Omental fat pad (tissue), 4 donors: ENCODE measurements at places on chromosomes 3 and 15. TPM values are rescaled to one million over a fixed set of nuclear protein-coding genes. Genes with fewer than 3 reads are reported as not detected.

Gene NISCH
- total RNA-seq, result 69.9 TPM

DNA sequence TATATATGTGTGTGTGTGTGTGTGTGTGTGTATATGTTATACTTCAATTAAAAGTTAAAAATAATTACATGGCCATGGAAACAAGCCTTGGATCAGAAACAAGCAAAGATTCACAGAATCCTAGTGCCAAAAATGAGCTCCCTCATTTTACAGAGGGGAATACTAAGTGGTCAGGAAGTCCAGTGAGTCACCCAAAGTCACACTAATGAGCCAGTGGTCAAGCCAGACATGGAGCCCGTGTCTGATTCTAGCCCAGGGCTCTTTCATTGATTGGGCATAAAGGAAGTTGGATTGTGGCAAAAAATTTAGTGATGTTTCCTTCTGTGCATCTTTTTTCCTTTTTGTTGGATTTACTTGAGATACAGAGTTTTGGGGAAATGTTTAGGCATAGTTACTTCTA lies 152.5 kb upstream of the NPHP3 start:
- no peak for DNase-seq

Gene FAM107A
- total RNA-seq, result 165 TPM

GRCh38 chr15:71596672-71597071 lies 213.7 kb upstream of the NR2E3 start:
- no peak for DNase-seq

GRCh38 chr3:69671082-69671952 lies 67.9 kb upstream of the MITF start:
- DNase-seq, result no peak

- DNase-seq, result no peak
Measured at GRCh38 chr15:73305331-73306211, 63.2 kb downstream of the HCN4 start.

GRCh38 chr3:36443028-36443686 lies 62.9 kb downstream of the STAC start:
- DNase-seq, result no peak

Gene EIF4G1
- total RNA-seq, result 235 TPM

DNA sequence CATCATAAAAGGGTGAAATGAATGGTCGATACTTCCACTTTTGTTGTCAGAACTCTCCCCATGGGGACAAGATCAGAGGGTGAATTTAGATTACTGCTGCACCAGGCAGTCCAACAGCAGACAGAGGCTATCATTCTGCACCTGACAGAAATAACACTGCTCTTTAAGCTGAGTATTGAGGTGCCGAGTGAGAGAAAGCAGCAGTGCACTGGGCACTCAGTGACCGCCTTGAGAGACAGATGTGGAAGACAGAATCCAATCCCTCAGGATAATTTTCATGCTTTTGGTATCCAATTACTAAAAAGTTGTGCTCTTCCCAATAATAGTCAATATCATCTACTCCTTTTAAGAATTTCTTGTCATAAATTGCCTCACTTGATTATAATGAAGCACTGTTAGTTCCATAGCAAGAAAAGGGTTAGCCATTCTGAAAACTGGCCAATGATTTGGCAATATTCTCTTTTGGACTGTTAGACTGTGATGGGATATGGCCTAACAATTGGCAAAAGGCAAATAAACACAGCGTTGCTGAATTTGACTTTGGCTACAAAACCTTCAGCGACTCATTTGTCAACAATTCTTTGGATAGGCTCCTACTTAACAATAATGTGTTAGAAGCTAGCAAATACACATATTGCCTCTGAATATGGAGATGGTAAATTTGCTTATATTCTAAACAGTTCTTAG lies 5.5 kb downstream of the FGF7 start:
- no peak for DNase-seq

DNA sequence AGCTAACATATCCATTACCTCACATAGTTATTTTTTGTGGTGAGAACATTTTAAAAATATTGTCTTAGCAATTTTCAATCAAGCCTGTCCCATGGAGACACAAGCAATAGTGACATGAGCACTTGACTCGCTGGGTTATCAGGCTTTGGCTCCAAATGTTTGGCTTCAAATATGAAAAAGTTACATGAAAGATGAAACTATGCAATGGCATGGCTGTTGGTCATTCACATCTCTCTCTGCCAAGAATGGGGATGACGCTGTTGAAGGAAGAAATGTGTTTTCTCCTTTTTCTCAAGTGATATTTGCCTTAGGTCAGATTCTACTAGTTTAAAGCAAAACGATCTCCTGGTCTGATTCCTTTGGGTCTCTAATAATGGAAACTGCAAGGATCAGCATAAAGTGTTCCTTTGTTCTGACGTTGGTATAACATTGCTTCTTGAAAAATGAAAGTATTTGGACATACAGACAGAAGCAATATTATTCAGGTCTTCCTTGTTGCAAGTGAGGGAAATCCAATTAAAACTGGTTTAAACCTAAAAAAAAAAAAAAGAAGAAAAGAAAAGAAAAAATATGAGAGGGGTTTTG lies 71.2 kb downstream of the SSUH2 start:
- DNase-seq, result no peak

DNA sequence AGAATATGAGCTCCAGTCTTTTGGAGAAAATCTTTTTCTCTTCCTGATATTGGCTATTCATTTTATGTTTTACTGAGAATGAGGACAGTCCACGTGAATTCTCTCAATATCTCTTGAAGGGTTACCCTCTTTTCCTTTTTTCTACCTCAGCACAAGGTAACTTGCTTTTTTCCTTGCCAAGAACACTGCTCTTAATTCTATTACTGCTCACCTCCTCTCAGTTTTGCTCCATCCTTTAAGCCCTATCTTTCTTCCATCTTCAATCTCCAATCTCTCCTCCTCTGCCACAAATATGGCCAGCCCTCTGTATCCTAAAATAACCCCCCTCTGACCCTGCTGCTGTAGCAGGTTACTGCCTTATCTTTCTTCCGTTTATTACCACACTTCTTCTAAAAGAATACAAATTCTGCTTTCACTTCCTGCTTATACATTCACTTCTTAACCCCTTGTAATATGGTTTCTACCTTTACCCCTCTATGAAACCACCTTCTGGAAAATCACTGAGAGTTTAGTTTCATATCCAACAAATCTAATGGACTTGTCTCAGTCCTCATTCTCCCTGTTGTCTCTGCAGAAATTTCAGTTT lies 89.0 kb downstream of the NFKBIZ start:
- DNase-seq, result no peak

DNA sequence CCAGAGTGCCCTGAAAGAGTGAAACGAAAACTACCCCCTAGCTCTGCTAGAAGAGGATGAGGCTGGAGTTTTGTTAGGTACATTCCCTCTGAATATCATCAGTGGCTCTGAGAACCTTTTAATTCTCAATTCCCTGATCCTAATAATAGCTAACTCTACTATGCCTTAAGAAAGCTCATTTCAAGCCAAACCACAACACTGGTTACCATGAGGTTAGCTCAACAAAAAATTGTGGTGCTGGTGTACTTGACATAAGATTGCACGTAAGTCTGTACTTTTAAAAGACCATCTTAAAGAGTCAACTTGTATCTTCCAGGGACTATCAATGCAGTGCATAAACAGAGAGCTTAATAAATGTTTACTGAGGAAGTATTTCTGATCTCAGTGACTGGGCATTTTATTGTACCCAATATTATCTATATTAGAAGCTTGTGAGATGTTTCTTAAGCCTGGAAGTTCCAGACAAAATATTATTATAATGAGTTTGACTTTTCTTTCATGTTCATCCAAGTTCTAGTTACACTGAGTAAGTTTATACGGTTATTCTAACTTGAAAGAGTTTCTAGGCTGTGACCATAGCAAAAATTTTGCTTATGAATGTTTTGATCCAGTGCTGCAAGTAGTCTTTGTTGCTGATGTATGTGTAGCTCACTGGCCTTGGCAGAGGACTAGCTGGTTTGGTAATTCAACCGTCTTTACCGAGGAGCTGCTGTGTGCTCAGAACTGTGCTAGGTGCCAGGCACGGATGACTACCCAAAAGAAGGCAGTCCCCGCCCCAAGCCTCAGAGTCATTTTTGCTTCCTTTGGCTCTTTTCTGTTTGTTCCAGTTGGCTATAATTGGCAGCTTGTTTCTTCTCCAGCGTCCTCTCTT lies 334.4 kb upstream of the TRIM42 start:
- DNase-seq, result no peak

DNA sequence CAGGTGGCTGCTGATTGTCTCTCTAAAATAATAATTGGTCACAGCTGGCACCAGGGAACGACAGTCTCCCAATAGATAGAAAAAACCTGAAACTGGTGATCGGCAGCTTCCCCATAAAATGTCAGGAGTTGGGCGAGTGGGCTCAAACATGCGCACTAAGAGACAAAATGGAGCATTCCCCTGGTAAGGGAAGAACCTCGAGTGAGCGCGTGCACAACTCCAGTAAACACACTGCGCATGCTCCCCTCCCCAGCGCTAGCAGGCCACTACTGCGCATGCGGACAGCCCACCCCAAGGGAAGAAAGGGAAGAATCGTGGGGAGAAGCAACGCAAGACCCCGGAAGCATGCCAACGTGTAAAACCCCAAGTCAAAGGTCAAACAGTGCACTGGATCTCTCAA lies 7.7 kb upstream of the STARD5 start:
- DNase-seq, result no peak

Gene ARL8B
- 50.9 TPM for total RNA-seq

- DNase-seq, result no peak
Measured at GRCh38 chr15:81060470-81060869, 59.7 kb downstream of the TLNRD1 start.

DNA sequence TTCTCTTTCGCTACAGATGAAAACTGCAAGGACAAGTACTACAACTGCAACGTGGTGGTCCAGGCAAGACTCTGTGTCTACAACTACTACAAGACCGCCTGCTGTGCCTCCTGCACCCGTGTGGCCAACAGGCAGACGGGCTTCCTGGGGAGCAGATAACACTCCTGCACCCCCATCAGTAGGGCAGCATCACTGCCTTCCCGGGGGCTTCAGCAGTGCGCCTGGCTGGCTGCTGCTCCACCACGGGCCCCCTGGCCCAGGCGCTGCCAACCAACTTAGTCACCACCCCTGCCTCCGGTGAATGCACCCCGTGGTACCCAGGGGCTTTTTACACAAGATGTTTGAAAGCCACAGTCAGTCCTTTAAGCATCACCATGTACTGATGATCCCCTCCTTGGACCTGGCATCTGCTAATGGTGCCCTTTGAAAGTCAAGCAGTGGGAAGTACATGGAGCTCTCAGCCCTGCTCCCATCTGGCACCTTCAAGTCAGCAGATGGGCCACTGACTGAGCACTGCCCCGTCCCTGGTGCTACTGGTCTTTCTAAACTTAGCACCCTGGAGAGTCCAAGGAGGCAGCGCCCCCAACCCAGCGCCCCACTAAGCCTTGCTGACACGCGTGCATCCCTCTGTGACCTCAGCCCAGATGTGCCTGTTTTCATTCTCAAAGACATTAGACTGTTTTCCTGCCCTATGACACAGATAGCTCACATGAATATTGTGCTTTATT lies 33.0 kb upstream of the NR2E3 start:
- no peak for DNase-seq

Gene TMEM45A
- total RNA-seq, result 36.7 TPM

DNA sequence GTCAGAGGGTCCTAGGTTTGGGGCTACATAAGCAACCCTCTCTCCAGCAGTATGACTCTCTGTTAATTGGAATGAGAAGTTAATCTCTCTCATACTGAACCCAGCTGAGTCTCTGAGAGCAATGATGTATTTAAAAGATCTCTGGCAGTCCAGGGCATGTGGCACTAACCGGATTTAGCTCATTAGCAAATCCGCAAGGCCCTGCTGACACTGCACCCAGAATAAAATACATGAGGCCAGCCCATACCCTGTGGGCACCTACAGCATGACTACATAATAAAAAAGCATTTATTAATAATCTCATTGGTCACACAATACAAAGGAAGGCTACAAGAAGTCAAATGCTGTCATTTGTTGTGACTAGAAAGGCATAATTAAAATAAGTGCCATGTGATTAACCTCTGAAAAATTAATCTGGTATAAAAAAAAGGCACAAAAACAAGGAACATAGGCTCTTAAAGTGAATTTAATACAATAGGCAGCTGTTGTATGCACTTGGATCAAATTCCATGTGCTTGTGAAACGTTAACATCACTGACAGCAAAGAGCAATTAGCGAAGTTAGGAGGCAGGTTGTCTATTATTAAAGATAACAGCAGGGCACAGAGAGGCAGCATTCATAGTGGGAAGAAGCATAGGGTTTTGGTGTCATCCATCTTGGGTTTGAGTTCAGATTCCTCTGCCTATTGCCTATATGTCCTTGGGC lies 381.2 kb downstream of the WDR72 start:
- no peak for DNase-seq

DNA sequence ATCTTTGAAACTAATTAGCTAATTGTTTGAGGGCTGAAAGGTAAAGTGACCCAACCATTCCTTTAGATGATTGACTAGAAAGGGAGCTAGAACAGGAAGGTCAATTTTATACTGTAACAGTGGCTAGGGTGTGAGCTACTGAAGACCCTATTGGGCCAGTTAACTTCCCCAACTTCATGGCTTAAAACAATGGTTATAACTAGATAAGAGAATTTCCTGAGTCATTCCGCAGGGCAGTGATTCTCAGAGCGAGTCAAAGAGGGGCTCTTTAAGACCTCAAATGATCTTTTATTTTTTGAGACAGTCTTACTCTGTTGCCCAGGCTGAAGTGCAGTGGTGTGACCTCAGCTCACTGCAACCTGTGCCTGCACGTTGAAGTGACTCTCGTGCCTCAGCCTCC lies 33.7 kb upstream of the TTBK2 start:
- no peak for DNase-seq

Gene OR5K2
- total RNA-seq, result not detected

- DNase-seq, result peak; percentile 33
Measured at GRCh38 chr15:84570164-84570735, 30.6 kb upstream of the ZSCAN2 start.

- DNase-seq, result no peak
Measured at GRCh38 chr15:54829821-54830220, 366.9 kb downstream of the RSL24D1 start.

- DNase-seq, result no peak
Measured at GRCh38 chr15:41967506-41968206, 4.7 kb downstream of the EHD4 start.

Gene GOLGA6L7
- not detected for total RNA-seq

Gene RAB27A
- total RNA-seq, result 11.6 TPM

DNA sequence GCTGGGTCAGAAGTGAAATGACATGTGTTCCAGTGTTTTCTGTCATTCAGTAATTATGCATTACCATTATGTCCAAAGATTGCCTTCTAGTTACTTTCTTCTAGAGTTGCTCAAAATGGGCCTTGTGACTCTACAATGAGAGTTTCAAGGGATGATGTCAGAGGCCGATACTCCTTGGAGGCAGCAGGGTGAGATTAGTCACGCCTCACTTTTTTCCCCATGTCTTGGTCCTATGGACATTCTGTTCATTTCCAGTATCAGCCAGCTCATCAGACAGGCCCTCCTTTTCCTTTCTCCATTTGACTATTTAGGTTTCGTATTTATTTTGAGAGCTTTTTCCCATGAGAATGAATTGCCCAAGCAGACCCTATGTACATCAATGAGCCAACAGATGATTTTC lies 17.5 kb downstream of the VGLL3 start:
- DNase-seq, result no peak

- DNase-seq, result no peak
Measured at GRCh38 chr3:109702976-109703375, 365.6 kb upstream of the DPPA4 start.

- no peak for DNase-seq
Measured at GRCh38 chr15:31480356-31481025, 153.9 kb downstream of the KLF13 start.

- no peak for DNase-seq
Measured at GRCh38 chr3:62214850-62215249, 158.5 kb downstream of the FEZF2 start.
